ENCODE measurements at places on chromosomes 2 and 18. TPM values are rescaled to one million over a fixed set of nuclear protein-coding genes. Genes with fewer than 3 reads are reported as not detected.

DNA sequence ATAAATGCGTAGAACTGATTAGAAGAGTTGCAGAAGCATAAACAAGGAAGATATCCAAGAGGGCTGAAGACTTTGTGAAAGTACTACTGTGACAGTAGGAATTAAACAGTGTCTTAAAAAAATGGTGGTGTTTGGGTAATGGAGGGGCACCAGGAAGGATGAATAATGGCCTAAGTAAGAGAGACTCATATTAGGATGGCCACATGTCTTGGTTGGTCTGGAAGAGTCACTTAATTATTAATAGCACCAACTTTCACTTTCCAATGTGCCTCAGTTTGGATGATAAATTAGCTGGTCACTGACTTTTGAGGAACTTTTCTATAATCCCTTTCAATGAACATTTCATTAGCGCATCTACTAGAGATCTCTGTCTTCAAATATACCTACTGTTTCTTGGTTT lies 372.2 kb downstream of the NYAP2 start:
- no peaks in the 10 kb centered on the region for H3K4me1 ChIP-seq
- H3K4me3 ChIP-seq, result no peak overlapping the region
- H3K27me3 ChIP-seq, result no peaks in the 10 kb centered on the region
- DNase-seq, result no peak

GRCh38 chr2:71988170-71988569 lies 159.5 kb downstream of the CYP26B1 start:
- no peaks in the 10 kb centered on the region for H3K27me3 ChIP-seq
- H3K36me3 ChIP-seq, result no peaks in the 10 kb centered on the region
- H3K27ac ChIP-seq, result no peak overlapping the region

LIPG gene
- total RNA-seq, result 3.7 TPM

GRCh38 chr2:97737421-97738178 lies 24.2 kb downstream of the ZAP70 start:
- no peak overlapping the region for H3K4me3 ChIP-seq
- H3K27ac ChIP-seq, result no peak overlapping the region
- no peaks in the 10 kb centered on the region for H3K36me3 ChIP-seq
- no peaks in the 10 kb centered on the region for H3K27me3 ChIP-seq
- peaks cover 7% of the 10 kb centered on the region for H3K4me1 ChIP-seq

DNA sequence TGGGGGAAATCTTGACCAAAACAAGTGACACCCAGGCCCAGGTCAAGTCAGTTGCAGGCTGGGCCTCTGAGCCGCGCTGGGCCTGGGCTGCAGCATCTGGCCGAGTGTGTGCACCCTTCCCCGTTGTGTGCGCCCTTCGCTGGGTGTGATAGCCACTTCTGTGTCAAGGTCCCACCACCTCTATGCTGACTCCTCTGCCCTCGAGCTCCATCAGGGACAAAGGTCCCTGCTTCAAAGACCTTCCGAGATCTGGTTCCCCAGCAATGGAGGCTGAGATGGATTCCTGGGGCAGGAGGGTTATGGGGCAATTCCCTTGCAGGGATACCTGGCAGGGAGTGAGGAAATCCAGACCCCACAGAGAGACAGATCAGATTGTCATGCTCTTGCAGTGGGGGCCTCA lies 93.6 kb downstream of the PIEZO2 start:
- H3K36me3 ChIP-seq, result no peaks in the 10 kb centered on the region
- no peak overlapping the region for H3K4me3 ChIP-seq
- no peak overlapping the region for H3K27ac ChIP-seq
- no peak for DNase-seq

DNA sequence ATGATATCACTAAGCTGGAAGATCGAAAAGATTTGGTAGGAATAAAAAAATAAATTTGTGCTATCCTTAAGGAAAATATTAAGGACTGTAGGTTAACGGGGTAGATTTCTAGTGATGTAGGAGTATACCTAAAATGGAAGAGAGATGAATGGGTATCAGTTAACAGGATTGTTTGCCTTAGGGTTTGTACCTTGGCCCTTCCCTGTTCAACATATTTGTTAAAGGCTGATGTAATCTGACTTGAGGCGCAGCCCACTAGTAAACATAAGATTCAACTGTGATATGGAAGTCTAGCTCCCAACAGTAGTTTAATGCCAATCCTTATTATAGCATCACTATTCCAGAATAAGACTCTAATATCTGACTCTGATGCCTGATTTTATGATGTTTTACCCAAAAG lies 685.2 kb downstream of the DCC start:
- H3K4me3 ChIP-seq, result no peak overlapping the region
- no peak overlapping the region for H3K27ac ChIP-seq
- no peak for DNase-seq
- H3K36me3 ChIP-seq, result no peaks in the 10 kb centered on the region

AP1S3 gene
- 6.4 TPM for total RNA-seq

DNA sequence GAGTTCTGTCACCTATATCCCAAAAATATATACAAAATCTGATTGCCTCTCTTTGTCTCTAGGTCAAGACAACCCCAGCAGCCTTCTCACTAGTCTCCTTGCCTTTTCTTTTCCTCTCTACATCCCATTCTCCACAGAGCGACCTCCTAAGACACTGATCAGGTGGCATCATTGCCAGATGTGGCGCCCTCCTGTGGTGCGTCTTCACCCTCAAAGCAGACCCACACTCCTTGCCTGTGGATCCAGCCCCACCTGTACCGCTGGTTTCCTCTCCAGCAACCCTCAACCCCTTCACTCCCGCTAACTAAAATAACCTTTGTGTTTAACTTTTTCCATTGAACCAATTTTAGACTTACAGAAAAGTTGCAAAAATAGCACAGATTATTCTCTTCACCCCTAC lies 273.3 kb downstream of the GLI2 start:
- H3K4me1 ChIP-seq, result no peaks in the 10 kb centered on the region
- H3K27me3 ChIP-seq, result no peaks in the 10 kb centered on the region
- no peak overlapping the region for H3K27ac ChIP-seq
- H3K4me3 ChIP-seq, result no peak overlapping the region
- no peak for DNase-seq

GRCh38 chr18:10515456-10515855 lies 10.4 kb upstream of the NAPG start:
- no peak for DNase-seq
- no peak overlapping the region for H3K27ac ChIP-seq
- no peak overlapping the region for H3K4me3 ChIP-seq
- no peaks in the 10 kb centered on the region for H3K36me3 ChIP-seq
- no peaks in the 10 kb centered on the region for H3K27me3 ChIP-seq

GRCh38 chr2:70089220-70089982 lies 2.1 kb downstream of the PCBP1 start:
- H3K4me1 ChIP-seq, result peaks cover 42% of the 10 kb centered on the region
- no peak for DNase-seq
- H3K4me3 ChIP-seq, result peak overlapping the region; percentile 99
- peaks cover 6% of the 10 kb centered on the region for H3K36me3 ChIP-seq
- no peaks in the 10 kb centered on the region for H3K27me3 ChIP-seq
- H3K27ac ChIP-seq, result peak overlapping the region; percentile 100

- H3K27me3 ChIP-seq, result no peaks in the 10 kb centered on the region
- no peak for DNase-seq
- peak overlapping the region; percentile 45 for H3K4me3 ChIP-seq
- peaks cover 100% of the 10 kb centered on the region for H3K4me1 ChIP-seq
- peaks cover 69% of the 10 kb centered on the region for H3K36me3 ChIP-seq
- peak overlapping the region; percentile 87 for H3K27ac ChIP-seq
These were observed 100.9 kb downstream of the TNS1 start for GRCh38 chr2:217901835-217902378.

- no peaks in the 10 kb centered on the region for H3K36me3 ChIP-seq
- H3K27ac ChIP-seq, result no peak overlapping the region
- H3K4me1 ChIP-seq, result no peaks in the 10 kb centered on the region
These were observed 215.3 kb upstream of the SESTD1 start for GRCh38 chr2:179479947-179480346.

DNA sequence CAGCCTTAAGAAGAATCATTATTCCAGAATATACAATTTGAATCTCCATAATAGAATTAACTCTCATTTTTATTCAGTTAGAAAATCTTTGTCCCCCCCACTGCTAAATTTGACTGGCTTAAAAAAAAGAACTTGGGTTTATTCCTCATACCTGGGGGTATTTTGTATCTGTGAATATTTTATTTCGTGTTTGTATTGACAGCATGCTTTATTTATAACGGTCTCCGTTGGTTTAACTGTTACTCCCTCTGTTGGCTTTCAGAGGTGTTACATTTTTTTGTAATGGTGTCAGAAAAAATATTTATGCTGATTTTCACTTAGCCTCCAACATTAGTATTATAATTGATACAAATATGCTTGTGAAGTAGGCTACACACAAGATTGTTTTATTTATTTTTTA lies 109.1 kb downstream of the HAUS1 start:
- DNase-seq, result no peak
- H3K4me3 ChIP-seq, result no peak overlapping the region
- H3K27me3 ChIP-seq, result no peaks in the 10 kb centered on the region
- peaks cover 14% of the 10 kb centered on the region for H3K4me1 ChIP-seq
- peaks cover 21% of the 10 kb centered on the region for H3K36me3 ChIP-seq

IL1F10 gene
- not detected for total RNA-seq

DNA sequence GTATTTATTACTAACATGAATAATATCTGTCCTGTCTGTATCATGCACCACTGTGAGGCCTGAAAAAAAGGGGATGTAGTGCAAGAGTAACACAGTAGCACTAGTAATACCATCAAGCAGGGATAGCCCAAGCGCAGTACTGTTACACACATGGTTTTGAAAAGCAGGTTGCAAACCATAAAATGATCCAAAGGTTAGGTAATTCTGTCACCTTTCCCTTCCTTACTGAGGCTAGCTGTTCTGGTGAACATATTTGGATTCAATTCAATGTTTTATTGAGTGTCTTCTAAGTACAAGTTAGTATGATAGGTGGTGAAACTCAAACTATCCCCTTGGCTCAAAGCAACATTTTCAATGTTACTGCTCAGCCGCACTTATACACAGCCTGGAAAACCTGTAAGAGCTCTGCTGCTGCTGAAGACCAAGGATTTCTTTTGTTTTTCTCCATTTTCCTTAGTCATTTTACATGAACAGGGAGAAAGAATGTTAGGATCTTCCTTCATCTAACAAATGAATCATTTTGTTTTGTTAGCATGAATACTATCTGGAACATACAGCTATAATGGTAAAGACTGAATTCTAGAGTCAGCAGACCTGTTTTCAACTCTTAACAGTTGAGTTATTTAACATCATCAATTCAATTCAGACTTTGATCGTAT lies 102.5 kb upstream of the ITPRID2 start:
- DNase-seq, result no peak
- no peaks in the 10 kb centered on the region for H3K36me3 ChIP-seq
- no peak overlapping the region for H3K4me3 ChIP-seq
- H3K4me1 ChIP-seq, result no peaks in the 10 kb centered on the region

- H3K27me3 ChIP-seq, result no peaks in the 10 kb centered on the region
- H3K36me3 ChIP-seq, result no peaks in the 10 kb centered on the region
- peak; percentile 93 for DNase-seq
- H3K4me3 ChIP-seq, result no peak overlapping the region
- peak overlapping the region; percentile 59 for H3K27ac ChIP-seq
- peaks cover 29% of the 10 kb centered on the region for H3K4me1 ChIP-seq
These were observed 208.0 kb downstream of the ZFP36L2 start for GRCh38 chr2:43018179-43019024.

UNC80 gene
- not detected for total RNA-seq

GRCh38 chr2:242054881-242055801 lies 185.6 kb downstream of the RTP5 start:
- DNase-seq, result no peak
- H3K4me3 ChIP-seq, result no peak overlapping the region
- no peak overlapping the region for H3K27ac ChIP-seq

DNA sequence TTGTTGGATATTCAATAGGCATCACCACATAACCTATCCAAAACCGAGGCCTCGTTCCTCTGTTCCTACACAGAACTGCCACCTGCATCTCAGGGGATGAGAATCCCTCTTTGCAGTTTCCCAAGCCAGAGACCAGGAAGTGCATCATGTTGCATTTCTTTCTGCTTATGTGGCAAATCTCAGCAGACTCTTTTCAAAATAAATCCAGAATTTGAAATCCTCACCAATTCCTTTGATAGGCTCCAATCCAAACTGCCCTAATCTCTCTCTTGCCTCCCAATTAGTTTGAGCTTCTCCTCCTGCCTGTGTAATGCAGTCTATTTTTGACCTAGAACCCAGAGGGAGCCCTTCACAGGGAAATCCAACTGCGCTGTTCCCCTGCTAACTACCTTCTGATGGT lies 215.5 kb downstream of the RNF144A start:
- H3K4me3 ChIP-seq, result no peak overlapping the region
- no peaks in the 10 kb centered on the region for H3K27me3 ChIP-seq
- H3K27ac ChIP-seq, result no peak overlapping the region
- H3K36me3 ChIP-seq, result no peaks in the 10 kb centered on the region
- H3K4me1 ChIP-seq, result no peaks in the 10 kb centered on the region
- DNase-seq, result no peak

DSG3 gene
- total RNA-seq, result not detected

GRCh38 chr2:46157966-46158310 lies 139.3 kb upstream of the EPAS1 start:
- no peaks in the 10 kb centered on the region for H3K27me3 ChIP-seq
- peaks cover 31% of the 10 kb centered on the region for H3K4me1 ChIP-seq
- peaks cover 60% of the 10 kb centered on the region for H3K36me3 ChIP-seq
- no peak for DNase-seq

GRCh38 chr18:55458456-55459203 lies 129.4 kb downstream of the TCF4 start:
- H3K4me1 ChIP-seq, result no peaks in the 10 kb centered on the region
- H3K4me3 ChIP-seq, result no peak overlapping the region
- H3K27ac ChIP-seq, result no peak overlapping the region
- H3K27me3 ChIP-seq, result no peaks in the 10 kb centered on the region
- no peaks in the 10 kb centered on the region for H3K36me3 ChIP-seq

DNA sequence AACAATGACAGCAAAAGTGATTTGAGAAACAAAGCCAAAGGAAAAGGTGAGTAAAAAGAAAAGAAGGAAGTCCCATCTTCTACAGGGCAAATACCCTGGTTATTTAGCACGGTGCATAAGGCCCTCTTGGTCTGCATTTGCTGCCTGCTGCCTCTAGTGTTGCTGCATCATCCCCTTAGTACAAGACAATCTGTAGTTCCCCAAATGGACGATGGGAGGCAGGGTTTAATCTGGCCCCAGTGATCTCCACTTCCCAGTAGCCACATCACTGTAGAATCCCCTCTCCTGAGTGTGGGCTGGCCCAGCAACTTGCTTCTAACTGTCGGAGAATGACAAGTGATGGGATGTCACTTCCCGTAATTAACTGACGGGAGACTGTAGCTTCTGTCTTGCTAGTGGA lies 85.1 kb downstream of the CTAGE1 start:
- no peak overlapping the region for H3K4me3 ChIP-seq
- no peaks in the 10 kb centered on the region for H3K27me3 ChIP-seq
- no peak overlapping the region for H3K27ac ChIP-seq
- no peak for DNase-seq
- H3K36me3 ChIP-seq, result no peaks in the 10 kb centered on the region

ZSWIM2 gene
- total RNA-seq, result not detected

- no peaks in the 10 kb centered on the region for H3K27me3 ChIP-seq
- H3K4me3 ChIP-seq, result no peak overlapping the region
- no peak overlapping the region for H3K27ac ChIP-seq
- no peak for DNase-seq
- H3K36me3 ChIP-seq, result no peaks in the 10 kb centered on the region
- no peaks in the 10 kb centered on the region for H3K4me1 ChIP-seq
These were observed 61.0 kb downstream of the APOB start for GRCh38 chr2:20982861-20983260.

HIBCH gene
- 24.3 TPM for total RNA-seq
